ENCODE measurements at places on chromosomes 12 and 14.

DNA sequence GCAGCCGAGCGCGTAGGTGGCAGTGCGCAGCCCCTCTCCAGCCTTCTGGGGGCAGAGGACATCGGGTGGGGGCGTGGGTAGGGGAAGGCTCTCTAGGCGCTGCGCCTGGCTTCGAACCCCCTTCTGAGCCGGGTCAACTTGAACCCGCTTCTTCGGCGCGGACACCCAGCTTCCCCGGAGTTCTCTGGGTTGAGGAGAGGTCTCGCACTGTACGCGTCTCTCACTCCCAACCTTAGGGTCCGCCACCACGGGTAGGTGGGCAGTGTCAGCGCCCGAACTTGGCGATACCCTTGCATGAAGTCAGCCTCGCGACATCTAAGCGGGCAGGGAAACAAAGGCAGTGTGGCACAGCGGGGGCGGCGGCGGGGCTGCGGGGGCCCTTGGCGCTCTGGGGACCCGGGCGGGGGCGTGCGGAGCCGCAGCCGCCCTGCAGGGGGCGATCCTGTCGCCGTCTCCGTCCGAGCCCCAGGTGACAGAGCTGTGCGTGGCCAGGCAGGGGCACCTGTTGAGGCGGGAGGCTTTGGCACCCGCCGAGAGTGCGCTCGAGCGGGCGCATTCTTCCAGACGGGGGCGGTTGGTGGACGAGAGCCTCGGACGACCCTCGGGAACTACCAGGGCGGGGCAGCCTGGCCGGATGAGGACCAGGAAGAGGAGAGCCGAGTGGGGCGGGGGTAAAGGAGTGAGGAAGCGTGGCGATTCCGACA, 1.1 kb downstream of the GALNT16 start:
- peak; percentile 82 for DNase-seq

- no peak for DNase-seq
Measured at GRCh38 chr12:2614341-2614740, 180.4 kb upstream of the FKBP4 start.

DNA sequence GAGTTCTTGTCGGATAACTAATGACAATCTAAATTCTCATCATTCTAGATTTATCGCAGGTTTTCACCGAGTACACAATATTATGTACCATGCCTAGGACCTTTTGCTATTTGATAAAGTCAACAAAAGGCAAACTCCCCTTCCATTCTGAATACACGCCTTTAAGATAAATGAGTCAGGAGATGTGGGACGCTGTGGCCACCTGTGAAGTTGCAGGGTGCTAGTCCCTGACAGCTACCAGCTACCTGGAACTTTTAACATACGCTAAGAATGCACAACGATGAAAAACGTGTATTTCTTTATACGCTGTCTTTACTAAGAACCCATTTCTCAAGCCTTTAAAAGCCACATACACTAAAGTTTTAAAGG, 678 bp downstream of the MDM1 start:
- DNase-seq: peak; percentile 13

- DNase-seq: no peak
Measured at GRCh38 chr12:50918584-50919316, 33.6 kb upstream of the HIGD1C start.

DNA sequence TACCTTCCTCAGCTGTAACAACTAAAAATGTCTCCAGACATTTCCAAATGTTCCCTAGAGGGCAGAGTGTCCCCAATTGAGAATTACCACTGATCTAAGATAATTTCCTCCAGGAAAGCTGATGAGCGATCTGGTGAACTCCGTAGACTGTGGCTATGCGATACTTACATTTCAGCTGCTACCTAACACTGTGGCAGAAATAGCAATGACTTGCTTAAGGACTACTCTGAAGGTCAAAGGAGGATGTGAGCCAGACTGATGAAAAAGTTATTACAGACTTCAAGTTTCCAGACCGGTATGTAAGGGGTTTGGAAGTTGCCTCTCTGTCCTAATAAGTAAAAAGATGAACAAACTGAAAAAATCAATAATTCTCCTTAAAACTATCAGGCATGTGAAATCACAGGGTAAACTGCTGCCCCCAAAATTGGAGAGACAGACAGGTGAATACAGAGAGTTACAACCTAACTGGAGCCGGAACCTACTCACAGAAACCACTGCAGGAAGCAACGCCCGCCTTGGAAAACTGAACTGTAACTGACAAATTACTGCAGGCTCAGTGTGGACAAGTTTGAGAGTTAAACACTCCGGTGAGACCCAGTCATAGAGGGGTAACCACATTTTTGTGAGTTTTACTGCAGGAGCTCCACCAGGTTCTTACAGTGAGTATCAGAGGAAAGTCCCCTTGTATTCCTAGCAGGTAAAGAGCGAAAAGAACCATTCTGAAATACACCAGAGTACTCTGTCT, 60.0 kb upstream of the PARP11 start:
- no peak for DNase-seq

DNA sequence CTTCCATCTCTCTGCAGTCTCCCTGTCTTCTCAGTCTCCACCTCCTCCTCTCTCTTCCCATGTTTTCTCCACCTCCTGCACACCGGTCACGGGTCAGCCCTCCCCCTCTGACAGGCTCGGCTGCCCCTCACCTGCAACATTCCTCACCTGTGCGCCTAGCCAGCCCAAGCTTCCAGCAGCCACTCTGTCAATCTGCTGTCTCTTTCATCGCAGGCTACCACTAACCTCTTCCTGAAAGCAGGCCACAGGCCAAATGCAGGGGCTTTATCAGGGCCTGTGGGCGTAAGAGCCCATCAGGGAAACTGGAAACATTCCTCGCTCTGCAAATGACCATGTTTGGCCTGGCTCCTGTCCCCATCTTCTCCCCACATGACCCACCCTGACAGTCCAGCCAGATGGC, 34.5 kb downstream of the CMKLR1 start:
- DNase-seq: no peak

GRCh38 chr12:104290320-104290719, 13.2 kb upstream of the EID3 start:
- no peak for DNase-seq

DNA sequence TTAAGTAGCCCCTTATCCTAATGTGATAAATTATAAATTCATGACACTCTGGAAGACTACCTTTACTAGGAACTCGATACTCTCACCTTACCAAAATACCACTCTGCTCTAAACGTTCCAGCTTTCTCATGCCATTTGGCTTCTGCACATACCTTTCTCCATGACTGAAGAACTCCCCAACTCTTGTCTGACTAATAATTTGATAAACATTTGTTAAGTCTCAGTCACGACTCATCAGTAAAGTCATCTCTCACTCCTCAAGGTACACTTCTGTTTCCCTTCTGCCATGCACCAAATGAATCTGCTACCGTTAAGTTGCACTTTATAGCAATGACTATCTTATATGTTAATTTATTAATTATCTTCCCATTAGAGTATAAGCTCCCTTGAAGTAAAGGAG, 498.3 kb upstream of the NOVA1 start:
- no peak for DNase-seq

- no peak for DNase-seq
Measured at GRCh38 chr12:106112145-106112821, 26.5 kb downstream of the NUAK1 start.

GRCh38 chr14:93969082-93969828, 7.1 kb downstream of the ASB2 start:
- no peak for DNase-seq

- no peak for DNase-seq
Measured at GRCh38 chr12:19153396-19153795, 23.9 kb downstream of the PLEKHA5 start.

DNA sequence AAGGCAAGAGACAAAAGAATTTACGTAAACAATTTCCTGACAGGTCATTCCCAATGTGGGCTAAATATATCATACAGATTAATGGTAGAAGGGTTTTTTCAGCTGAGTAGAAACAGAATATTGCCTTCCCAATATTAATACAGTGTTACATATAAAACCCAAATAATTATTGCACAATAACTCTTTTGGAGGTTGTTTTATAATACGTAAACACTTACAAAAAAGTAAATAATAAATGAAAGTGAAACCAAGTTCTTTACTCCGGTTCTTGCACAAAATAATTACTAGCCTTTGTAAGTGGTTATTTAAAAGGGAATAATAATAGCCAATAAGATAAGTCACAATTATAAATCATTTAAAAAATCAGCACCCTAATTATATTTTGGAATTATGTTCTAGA, 118.6 kb upstream of the SSTR1 start:
- DNase-seq: no peak

GRCh38 chr12:68867606-68868005, 59.6 kb downstream of the MDM2 start:
- no peak for DNase-seq

DNA sequence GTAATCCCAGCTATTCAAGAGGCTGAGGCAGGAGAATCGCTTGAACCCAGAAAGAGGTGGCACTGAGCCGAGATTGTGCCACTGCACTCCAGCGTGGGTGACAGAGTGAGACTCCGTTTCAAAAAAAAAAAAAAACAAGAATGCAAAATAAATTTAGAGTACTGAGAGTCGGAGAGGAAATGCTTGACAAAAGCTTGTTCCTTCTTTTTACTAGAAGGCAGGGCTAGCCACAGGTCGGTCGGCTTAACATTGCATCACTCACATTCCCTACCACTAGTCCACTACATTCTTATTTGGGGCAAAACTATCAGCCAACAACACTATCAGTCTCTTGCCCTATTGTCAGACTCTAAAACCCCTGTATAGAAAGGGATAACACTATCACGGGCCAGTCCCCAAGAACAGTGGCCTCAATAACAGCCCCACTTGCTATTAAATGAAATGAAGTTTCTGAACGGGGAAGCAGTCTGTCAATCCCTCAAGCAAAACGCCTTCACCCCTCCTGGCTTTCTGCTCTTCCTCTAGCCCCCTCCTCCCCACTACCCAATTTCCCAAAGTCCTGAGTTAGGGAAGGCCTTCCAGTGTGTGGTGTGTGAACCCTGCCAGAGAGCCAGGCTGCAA, 1.0 kb downstream of the RNF41 start:
- DNase-seq: no peak

GRCh38 chr14:22303589-22304195, 285.3 kb downstream of the DAD1 start:
- no peak for DNase-seq

GRCh38 chr12:89051065-89051677, 301.1 kb downstream of the DUSP6 start:
- DNase-seq: peak; percentile 43

DNA sequence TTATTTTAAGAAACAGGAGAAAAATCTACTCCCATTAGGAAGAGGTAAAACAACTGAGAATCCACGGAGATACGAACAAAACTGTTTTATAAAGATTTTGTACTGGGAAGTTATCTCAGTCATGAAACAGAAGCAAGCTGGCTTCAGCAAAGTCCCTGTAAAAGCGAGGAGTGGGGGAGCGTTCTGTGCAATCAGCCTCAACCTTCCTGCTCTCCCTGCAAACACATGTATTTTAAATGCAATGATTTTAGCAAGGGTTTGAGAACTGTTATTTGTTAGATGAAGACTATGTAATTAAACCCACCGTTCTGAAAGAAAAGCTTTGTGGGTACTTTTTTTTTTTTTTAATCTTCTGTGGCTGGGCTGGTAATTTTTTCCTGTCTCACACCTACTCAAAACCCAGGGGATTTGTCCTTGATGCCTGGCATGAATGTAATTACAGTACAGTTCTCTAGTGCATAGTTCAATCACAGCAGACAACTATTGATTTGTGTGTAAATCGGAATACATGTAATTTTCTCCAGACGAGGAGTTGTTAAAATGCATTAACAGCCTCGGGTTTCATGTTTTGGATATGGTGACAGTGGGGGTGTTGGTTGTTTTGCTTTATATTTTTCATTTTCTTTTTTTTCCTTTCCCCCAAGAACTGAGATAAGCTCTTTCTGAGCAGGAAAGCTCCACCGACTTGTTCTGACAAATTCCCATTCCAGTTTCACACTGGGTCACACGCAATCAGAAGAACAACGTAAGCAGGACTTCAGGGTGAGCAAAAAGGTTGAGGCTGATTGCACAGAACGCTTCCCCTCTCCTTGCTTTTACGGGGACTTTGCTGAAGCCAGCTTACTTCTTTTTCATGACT, 153.6 kb downstream of the PHLDA1 start:
- DNase-seq: no peak

DNA sequence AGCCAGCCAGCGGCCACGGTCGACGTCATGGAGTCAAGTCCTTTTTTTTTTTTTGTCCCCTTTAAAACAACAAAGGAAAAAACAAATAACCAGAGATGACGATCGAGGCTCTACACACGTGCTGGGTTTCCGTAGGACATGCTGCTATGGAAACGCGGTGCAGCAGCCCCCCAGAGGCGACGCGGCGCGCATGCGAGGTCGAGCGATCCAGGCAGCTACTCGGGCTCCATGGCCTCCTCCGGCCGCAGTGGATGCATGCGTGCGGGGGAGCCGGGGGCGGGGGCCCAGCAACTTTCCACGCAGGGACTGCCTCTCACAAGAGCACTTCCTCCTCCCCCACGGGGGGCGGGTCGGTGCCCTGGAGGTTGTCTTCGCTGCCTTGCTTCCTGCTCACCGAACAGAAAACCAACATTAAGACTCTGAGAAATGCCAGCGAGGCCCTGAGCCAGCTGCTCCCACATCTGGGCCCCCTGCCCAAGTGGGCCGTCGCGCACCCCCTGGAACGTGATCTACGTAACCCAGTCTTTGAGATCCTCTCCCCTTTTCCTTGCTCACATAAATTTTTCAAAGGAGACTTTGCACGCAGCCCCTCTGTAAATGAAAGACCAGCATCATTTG, 30.7 kb downstream of the P2RX4 start:
- no peak for DNase-seq

DNA sequence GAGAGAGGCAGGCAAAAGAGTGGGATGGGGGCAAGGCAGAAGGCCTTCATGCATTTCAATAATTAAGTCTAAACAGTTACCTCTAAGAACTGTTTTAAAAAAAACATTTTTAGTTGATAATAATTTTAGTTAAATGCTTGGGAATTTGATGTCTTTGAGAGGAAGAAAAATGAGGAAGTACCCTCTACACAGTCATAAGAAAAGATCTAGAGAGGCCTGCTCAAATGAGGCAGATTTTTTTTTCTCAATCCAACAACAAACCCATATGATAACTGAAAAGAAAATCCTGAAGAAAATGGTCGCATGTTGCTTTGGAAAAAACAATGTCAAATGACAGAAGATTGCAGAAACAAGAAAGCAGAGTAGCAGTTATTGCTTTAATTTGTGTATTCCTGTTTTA, 25.6 kb downstream of the SINHCAF start:
- no peak for DNase-seq

DNA sequence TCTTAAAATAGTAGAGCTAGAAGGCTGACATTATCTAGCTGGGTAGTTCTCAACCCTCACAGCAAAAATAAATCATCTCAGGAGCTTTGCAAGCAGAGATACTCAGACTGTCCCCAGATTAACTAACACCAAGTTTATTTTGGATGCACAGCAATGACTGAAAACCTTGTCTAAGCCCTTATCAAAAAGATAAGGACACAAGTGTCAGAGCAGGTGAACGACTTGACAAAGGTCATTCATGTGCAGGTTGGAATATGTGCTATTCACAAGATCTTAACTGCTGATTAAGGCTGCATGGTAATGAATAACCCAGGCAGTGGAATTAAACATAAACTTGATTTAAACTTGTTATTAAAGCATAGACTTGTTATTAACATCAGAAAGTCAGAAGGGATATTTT, 246.6 kb downstream of the BTG1 start:
- DNase-seq: no peak
